Activated CD4-positive, alpha-beta memory T cell treated with anti-CD3 and anti-CD28 coated beads for 36 hours (primary cell): ENCODE measurements at places on chromosomes 4 and X. TPM values are rescaled to one million over a fixed set of nuclear protein-coding genes. Genes with fewer than 3 reads are reported as not detected.
A peak's percentile ranks its signal among the peaks of the same experiment; 100 is the strongest.

- no peak for DNase-seq
Measured at GRCh38 chr4:125254106-125254505, 60.6 kb upstream of the FAT4 start.

DNA sequence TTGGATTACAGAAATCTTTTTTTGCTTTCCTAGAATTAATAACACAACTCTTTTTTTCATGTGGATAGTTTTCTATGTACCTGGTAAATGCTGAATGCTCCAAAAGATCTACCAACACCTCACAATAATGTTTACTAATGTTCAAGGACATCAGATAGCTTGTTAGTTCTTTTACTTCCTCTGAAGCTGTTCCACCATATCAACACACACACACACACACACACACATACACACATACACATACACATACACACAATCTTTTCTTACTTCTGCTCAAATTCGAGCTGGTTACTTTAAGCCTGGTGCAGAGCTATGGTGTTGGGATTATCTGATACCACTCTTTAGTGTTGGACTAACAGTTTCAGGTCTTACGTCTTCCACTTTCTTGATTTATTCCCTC is 28.3 kb upstream of the TMPRSS11D start:
- no peak for DNase-seq

- peak; percentile 53 for DNase-seq
Measured at GRCh38 chr4:153790962-153791551, 2.2 kb upstream of the SFRP2 start.

- no peak for DNase-seq
Measured at GRCh38 chr4:104693601-104694201, 199.0 kb upstream of the CXXC4 start.

GRCh38 chr4:726838-727237 is 21.2 kb downstream of the PCGF3 start:
- no peak for DNase-seq

DNA sequence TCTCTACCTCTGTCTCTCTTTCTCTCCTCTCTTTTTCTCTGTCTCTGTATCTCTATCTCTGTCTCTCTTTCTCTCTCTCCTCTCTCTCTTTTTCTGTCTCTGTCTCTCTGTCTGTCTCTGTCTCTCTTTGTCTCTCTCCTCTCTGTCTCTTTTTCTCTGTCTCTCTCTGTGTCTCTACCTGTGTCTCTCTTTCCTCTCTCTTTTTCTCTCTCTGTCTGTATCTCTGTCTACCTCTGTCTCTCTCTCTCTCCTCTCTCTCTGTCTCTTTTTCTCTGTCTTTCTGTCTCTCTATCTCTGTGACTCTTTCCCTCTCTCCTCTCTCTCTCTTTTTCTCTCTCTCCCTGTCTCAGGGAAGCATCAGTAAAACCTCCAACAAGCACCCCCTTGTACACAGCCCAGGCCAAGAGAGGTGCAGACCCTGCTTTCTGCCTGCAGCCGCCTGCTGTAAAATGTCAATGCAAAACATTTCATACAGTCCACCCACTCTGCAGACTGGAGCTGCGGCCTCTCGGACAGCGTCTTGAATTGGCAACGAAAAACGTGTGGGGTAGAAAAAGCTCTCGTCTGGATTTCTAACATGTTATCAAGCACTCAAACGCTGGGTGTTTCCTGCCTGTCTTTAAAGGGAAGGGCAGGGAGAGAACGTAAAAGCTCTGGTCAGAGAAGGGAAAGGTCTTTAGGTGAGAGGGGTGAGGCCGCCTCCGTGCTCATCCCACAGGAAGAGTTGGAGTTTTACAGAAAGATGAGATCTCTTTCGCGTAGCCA is 3.7 kb upstream of the SHOX start:
- no peak for DNase-seq

- no peak for DNase-seq
Measured at GRCh38 chr4:156779774-156780173, 191.8 kb downstream of the PDGFC start.

GRCh38 chrX:153983321-153983801 is 10.8 kb downstream of the TMEM187 start:
- DNase-seq = no peak

DNA sequence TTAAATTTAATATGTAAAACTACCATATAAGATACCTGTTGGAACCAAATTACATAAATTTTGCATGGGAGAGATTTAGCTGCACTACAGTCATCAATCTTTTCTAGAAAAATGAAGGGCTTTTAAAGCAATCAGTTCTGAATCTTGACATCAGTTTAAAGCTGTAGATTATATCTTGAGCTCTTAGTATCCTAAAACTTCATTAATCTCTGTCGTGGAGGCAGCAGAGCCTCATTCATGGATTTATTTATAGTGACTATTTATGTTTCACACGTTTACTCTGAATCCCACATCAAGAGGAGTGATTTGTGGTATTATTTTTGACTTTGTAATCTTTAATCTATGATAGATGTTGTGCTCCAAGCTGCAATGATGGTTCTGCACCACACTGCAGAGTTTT is 175.9 kb downstream of the PDGFC start:
- DNase-seq = no peak

- DNase-seq = no peak
Measured at GRCh38 chrX:31179203-31179602, 107.4 kb upstream of the FTHL17 start.

- DNase-seq = no peak
Measured at GRCh38 chr4:104986306-104986705, 160.4 kb upstream of the TET2 start.

GRCh38 chr4:163536091-163536490 is 41.6 kb downstream of the TMA16 start:
- no peak for DNase-seq

DNA sequence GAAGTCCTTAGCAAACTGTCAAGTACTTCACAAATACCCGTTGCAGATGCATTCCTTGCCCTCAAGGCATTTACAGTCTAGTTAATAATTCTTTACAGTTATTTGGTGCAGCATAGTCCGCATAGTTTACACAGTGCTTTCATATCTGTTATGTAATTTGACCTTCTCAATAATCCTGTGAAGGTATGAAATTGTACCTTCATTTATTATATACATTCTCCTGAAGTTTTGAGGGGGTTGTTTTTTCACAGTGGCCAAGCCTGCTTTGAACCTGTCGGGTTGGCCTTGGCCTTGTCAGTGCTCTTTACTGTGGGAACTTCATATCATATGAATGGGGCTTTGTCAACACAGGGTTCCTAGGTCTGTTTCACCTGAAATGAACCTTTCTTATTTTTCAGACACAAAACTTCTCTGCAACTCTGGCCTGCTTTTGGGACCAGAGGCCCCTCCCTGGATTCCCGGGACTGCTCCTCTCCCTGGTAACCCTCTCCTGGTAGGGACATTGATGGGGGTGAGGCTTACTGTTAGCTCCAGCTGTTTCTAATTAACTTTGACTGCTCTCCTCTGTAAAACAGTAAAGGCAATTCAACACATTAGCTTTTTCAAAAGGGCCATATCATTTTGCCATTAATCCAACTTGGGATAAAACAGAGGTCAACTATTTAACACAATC is 9.1 kb downstream of the IGFBP7 start:
- DNase-seq = no peak

GRCh38 chrX:41240509-41240908 is 93.5 kb upstream of the DDX3X start:
- no peak for DNase-seq

DNA sequence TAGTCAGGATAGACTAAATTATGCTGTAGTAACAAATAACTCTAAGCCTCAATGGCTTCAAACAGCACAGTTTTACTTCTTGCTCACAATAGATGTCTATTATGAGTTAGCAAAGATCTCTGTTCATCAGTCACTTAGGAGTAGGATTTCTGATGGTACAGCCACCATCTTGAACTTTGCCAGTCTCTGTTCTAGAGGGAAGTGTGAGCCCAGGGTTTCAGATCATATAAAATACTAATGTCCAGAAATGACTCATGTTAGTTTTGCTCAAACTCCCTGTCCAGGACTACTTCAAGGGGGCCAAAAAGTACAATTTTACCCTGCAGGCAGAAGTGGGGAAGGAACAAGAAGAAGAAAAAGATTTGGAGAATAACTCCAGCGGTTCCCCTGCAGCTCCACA is 77.1 kb upstream of the LSM6 start:
- no peak for DNase-seq

DNA sequence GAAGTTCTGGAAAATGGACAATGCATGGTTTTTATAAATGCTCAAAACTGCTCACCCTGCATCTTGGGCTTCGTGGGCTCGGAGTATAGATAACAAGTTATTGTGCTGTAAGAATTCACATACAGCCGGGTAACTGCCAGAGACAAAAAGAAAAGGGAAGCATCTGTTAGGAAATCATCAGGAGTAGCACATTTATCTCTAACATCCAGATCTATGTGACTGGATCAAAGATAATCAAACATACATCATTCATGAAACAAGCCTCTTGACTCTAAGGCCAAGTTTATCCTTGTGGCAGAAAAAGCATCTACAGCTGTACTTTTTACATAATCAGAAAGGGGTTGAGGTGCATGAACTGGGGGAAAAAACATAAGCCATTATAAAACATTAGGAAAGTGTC is 264.2 kb downstream of the PPP3CA start:
- DNase-seq = no peak

DNA sequence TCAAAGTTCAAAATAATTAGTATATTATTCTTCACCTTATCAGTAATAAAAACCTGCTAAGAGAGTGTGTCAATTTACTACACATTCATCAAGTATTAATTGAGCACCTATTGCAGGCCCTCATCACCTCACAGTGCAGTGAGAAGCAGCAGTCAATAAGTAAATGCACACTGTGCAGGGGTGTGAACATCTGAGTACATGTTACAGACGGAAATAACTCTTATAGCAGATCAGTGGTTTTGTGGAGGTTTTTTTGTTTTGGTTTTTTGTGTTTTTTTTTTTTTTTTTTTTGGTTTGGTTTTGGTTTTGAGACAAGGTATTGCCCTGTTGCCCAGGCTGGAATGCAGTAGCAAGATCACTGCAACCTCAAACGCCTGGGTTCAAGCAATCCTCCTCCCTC is 20.3 kb downstream of the KLF3 start:
- no peak for DNase-seq

DNA sequence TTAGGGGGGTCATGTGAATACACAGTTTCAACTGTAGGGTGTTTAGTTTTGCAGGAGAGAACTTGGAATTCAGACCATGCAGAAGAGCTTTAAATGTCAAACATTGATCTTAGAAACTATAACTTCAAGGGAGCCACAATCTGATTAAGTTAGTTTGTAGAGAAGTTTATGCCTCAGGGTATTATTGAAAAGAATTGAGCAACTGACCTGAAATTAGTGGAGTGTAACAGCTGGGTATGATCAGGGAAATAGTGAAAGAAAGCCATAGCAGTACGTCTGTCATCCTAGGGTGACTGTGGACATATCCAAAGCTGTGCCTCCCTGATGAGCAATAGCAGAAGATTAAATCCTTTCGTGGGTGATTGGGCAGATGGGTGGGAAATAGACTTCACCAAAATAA is 63.8 kb downstream of the FAM47B start:
- DNase-seq = no peak

- peak; percentile 20 for DNase-seq
Measured at GRCh38 chrX:97398030-97398551, 514.4 kb downstream of the RPA4 start.

DNA sequence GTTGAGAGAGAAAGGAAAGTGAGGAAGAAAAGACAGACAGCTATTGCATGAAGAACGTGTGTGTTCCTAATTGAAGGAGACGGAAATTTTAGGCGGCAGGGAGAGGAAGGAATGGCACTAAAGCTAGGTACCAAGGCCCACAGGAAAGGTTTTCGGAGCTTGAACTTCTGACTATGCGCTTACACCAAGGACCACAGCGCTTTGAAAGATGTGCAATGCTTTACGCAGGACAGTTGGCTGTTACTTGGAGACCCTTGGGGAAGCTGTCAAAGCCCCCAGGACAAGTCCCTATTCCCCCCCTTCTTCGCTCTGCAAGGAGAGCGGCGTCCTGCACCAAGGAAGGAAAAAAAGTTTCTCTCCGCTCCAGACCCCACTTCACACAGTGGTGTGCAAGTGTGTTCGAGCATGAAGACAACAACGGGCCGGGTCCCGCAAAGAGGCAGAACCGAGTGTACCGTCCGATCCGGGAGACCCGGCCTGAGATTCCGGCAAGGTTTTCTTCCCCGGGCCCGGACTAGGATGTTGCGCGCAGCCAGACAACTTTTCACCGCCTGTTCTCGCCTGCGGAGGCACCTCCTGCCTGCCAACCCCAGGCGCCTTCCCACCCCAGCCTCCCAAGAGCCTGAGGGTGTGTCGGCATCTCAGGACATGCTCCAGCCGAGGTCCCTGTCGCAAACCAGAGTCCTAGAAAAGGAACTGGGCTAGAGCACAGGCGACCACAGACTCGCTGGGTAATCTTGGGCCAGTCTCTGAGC is 896 bp downstream of the KDR start:
- no peak for DNase-seq

DNA sequence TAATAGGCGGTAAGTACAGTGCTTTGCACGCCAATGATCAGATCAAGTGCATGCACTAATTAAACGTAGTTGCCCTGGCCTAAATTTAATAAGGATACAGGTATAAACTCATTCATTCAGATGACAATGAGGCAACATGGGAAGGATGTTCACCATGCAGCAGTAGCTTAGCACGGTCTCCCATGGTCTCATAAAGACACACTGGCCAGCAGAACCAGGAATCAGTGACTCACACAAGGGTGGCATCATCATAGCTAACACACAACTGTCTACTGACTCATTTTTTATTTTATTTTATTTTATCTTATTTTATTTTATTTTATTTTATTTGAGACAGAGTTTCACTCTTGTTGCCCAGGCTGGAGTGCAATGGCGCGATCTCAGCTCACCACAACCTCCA is 42.7 kb downstream of the TMEM156 start:
- DNase-seq = no peak

DNA sequence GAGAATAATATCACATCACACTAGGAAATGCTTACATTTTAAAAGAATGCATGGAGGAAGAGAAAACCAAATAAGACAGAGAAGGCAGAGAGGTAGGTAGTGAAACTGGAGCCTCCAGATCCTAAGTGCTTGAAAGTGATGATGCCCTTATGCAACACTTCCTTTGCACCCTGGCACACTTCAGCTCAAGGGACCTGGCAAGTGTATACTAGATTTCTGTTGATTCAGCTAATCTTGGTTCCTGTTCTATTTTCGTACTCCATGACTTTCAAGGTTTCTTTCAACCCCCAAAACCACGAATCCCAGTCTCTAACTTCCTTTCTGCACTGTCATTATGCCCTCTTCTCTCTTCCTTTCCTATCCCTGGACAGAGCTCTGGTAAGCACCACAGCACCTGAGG is 36.9 kb upstream of the SH3KBP1 start:
- no peak for DNase-seq

DNA sequence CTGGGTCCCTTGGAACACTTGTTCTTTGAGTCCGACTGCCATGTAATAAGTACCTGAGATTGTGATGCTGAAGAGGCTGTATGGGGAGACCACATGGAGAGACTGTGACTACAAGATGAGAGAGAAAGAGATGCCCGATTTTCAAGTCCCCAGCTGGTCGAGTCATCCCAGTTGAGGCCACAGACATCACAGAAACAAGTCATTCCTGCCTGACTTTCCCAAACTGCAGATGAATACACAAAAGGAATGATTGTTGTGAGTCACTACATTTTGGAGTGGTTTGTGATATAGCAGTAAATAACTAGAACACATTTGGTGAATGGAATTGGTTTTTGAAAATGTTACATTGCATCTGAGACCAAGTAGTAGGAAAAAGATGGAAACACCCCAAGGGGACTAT is 9.0 kb upstream of the YIPF7 start:
- no peak for DNase-seq

Gene RAP2C
- 41.2 TPM for total RNA-seq

Gene ADGRG2
- total RNA-seq = not detected

Gene GAGE13
- total RNA-seq = not detected

Gene GPR50
- not detected for total RNA-seq

Gene VCX3A
- not detected for total RNA-seq

Gene RPS6KA6
- 0.17 TPM for total RNA-seq

Gene GLOD5
- total RNA-seq = not detected

Gene CENPVL2
- total RNA-seq = not detected
